ENCODE measurements at places on chromosomes 7 and 10. TPM values are rescaled to one million over a fixed set of nuclear protein-coding genes. Genes with fewer than 3 reads are reported as not detected.

Gene MYO3A
- not detected for total RNA-seq

Gene VWA2
- total RNA-seq: 0.86 TPM

Gene ZNF746
- total RNA-seq: 9.2 TPM

Gene OR2A5
- not detected for total RNA-seq

Gene ZNF804B
- not detected for total RNA-seq
